ENCODE measurements at places on chromosomes 2 and 18.

- DNase-seq = no peak
Observed at GRCh38 chr2:220432645-220433044, 805.2 kb downstream of the SLC4A3 start.

DNA sequence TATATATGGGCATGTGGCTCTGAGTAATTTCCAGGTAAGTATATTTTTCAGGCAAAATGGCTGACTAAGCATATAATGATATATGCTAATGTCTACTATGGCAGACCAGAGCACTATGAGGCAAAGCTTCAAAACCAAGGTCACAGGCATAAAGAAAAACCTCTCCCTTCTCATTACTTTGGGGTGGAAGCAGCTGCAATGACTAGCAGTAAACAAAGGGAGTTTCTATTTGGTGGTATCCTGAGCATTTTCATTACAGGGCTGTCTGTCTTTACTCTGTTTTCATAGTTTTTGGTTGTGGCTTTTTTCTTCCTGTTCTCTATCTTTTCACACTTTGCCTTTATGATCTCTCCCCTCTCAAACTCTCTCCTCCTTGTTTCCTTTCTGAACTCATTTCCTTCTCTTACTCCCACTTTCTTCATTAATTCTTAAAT lies 15.6 kb downstream of the PDE6D start:
- no peak for DNase-seq

DNA sequence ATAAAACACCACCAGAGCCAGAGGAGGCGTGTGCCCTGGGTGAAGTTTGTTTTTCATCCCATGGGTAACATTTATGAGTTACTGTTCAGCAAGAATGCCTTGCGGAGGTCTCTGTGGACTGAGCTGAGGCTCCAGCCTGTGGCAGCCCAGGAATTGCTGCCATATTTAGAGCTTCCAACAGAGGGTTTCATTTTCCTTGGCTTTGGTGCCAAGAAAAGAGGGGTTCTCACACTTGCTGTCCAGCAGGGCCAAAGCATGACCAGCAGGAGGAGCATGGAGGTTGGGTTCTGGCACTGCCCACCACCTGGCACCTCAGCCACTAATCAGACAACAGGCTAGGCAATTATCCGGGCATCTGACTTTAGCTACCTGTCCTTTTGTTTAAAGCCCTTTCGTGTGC lies 36.7 kb downstream of the EPAS1 start:
- DNase-seq = no peak

- DNase-seq = no peak
Observed at GRCh38 chr18:57931038-57931437, 113.0 kb upstream of the NEDD4L start.

GRCh38 chr2:23387221-23387550 lies 2.2 kb downstream of the KLHL29 start:
- DNase-seq = no peak

- no peak for DNase-seq
Observed at GRCh38 chr2:142599504-142599903, 278.0 kb upstream of the KYNU start.

GRCh38 chr2:128786741-128787478 lies 468.2 kb upstream of the HS6ST1 start:
- DNase-seq = no peak

- DNase-seq = no peak
Observed at GRCh38 chr2:1601067-1601412, 143.3 kb downstream of the PXDN start.

DNA sequence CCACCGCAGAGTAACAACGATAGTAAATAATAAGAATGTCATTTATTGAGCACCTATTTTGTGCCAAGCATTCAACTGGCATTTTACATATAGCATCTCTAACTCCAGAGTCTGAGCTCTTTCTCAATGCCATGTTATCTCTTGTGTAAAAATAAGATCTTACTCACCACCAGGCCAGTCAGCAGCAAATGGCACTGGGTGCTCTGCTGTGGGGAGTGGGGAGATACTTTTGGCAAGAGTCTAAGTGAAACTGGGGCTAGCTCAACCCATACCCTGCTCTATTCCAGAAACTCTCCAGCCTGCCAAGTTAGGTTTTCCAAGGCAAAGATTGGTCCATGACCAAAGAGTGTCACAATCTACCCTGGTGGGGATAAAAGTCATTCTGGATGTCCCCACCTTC lies 5.0 kb upstream of the SLC4A3 start:
- no peak for DNase-seq

DNA sequence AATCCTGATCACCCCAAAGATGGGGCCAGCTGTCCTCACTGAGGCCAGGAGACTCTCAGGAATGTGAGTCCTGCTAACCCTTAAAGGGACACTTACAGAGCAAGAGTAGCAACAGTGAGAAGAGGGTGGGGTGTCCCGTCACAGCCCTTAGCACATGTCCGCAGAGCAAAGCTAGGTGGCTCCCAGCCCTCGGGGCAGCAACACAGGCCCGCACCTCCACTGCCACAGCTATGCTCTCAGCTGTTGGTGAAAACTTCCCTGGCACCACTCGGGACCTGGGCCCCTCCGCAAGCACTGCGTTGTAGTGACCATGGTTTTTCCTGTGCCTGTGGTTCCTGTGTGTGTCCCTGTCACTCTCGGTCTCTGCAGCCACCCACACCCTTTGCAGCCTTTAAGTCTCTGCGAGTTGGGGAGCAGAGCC lies 76.4 kb upstream of the UXS1 start:
- DNase-seq = no peak

- no peak for DNase-seq
Observed at GRCh38 chr2:134217351-134217750, 36.5 kb upstream of the MGAT5 start.

- DNase-seq = no peak
Observed at GRCh38 chr18:13540477-13541182, 185.7 kb downstream of the FAM210A start.
